Cardiac septum (tissue), 1 donor: ENCODE measurements at places on chromosomes 13 and 19. TPM values are rescaled to one million over a fixed set of nuclear protein-coding genes. Genes with fewer than 3 reads are reported as not detected.

The LGALS7B gene
- not detected for total RNA-seq

The BTBD2 gene
- 60.5 TPM for total RNA-seq

The CEACAM3 gene
- 0.97 TPM for total RNA-seq

The OLFM2 gene
- total RNA-seq = 4.1 TPM

The TRPM4 gene
- total RNA-seq = 44.1 TPM

The TINCR gene
- total RNA-seq = 0.16 TPM

The FOSB gene
- 0.94 TPM for total RNA-seq

The PCDH9 gene
- 17.1 TPM for total RNA-seq

The RASGRP4 gene
- 1.5 TPM for total RNA-seq

The COX7A1 gene
- 1,917 TPM for total RNA-seq

The PSMC4 gene
- 70.2 TPM for total RNA-seq

The GFY gene
- not detected for total RNA-seq

The KMT2B gene
- total RNA-seq = 19.9 TPM

The PTPRH gene
- total RNA-seq = 3.7 TPM

The MRPS31 gene
- total RNA-seq = 22.5 TPM

The SIGLECL1 gene
- total RNA-seq = not detected

The ZNF492 gene
- total RNA-seq = 0.13 TPM

The TPTE2 gene
- not detected for total RNA-seq

The SOX21 gene
- total RNA-seq = not detected

The ADGRE2 gene
- 2.5 TPM for total RNA-seq

The ZNF554 gene
- total RNA-seq = 5.6 TPM

The PABPC3 gene
- total RNA-seq = not detected

The ZNF625 gene
- total RNA-seq = 3.1 TPM

The CPB2 gene
- not detected for total RNA-seq

The CABP5 gene
- total RNA-seq = not detected

The CYP4F8 gene
- total RNA-seq = not detected

The RFPL4A gene
- 0.46 TPM for total RNA-seq

The PSG2 gene
- total RNA-seq = not detected

The ZNF534 gene
- total RNA-seq = 0.73 TPM

The B3GNT8 gene
- 3.9 TPM for total RNA-seq

The GIPC3 gene
- total RNA-seq = 1.3 TPM

The SRRM5 gene
- total RNA-seq = 0.38 TPM

The ELSPBP1 gene
- total RNA-seq = not detected

The SLC17A7 gene
- 1.6 TPM for total RNA-seq

The SMIM7 gene
- total RNA-seq = 47.0 TPM

The COG6 gene
- total RNA-seq = 34.4 TPM

The PODNL1 gene
- 3.5 TPM for total RNA-seq

The IZUMO4 gene
- 4.3 TPM for total RNA-seq

The ZSCAN1 gene
- total RNA-seq = not detected

The OVOL3 gene
- total RNA-seq = not detected

The GRIK5 gene
- 4.6 TPM for total RNA-seq

The ZNF529 gene
- 17.3 TPM for total RNA-seq

The ZNF527 gene
- 6.7 TPM for total RNA-seq

The CCDC122 gene
- 8.9 TPM for total RNA-seq

The GPALPP1 gene
- 14.5 TPM for total RNA-seq

The NXNL1 gene
- 0.59 TPM for total RNA-seq

The TMEM190 gene
- not detected for total RNA-seq

The KCNC3 gene
- total RNA-seq = 3.8 TPM

The CYP2A6 gene
- total RNA-seq = not detected

The GNG8 gene
- total RNA-seq = not detected

The WDR88 gene
- total RNA-seq = not detected

The PLA2G4C gene
- total RNA-seq = 61.8 TPM

The GAPDHS gene
- total RNA-seq = not detected

The SLC6A16 gene
- total RNA-seq = 0.67 TPM

The APOC4 gene
- not detected for total RNA-seq

The KLK3 gene
- not detected for total RNA-seq

The ONECUT3 gene
- total RNA-seq = not detected

The PCDH20 gene
- total RNA-seq = 6.4 TPM

The ZC3H4 gene
- 28.1 TPM for total RNA-seq

The C19orf67 gene
- not detected for total RNA-seq
